ENCODE measurements at places on chromosomes 12 and 14.

DNA sequence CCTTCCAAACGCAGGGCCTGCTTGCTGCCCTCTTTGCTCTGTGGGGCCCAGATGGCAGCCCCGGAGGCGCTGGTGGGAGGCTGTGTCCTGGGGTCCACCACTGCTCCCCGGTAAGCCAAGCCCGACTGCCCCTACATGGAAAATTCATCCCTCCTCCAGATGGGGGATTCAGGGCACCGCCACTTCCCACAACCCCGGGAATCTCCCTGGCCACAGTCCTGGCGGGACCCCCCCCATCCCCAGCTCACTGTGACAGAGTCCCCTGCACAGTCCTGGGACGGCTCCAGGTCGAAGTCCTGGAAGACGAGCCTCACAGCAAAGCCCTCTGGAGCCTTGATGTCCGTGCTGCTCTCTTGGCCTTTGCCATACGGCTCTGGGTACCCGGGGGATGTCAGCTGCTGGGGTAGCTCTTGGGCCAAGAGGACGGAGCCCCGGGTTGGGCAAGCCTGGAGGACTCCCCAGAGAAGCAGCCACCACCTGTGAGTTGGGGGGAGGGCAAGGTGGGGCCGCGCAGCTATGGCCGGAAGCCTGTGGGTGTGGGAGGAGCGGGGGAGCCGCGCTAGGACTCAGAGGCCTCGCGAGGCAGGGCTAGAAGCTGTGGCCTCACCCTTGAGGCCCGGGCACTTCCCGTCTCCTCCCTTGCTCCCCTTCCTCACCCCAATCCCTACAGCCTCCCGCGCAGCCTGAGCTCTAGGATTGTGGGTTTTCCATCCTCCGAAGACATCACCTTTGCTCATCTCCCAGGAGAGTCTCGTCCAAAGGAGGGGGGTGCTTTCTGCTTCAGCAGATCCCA, 815 bp downstream of the C1RL start:
- DNase-seq, result no peak

GRCh38 chr14:94689218-94689984, 77.2 kb downstream of the SERPINA3 start:
- DNase-seq, result no peak

DNA sequence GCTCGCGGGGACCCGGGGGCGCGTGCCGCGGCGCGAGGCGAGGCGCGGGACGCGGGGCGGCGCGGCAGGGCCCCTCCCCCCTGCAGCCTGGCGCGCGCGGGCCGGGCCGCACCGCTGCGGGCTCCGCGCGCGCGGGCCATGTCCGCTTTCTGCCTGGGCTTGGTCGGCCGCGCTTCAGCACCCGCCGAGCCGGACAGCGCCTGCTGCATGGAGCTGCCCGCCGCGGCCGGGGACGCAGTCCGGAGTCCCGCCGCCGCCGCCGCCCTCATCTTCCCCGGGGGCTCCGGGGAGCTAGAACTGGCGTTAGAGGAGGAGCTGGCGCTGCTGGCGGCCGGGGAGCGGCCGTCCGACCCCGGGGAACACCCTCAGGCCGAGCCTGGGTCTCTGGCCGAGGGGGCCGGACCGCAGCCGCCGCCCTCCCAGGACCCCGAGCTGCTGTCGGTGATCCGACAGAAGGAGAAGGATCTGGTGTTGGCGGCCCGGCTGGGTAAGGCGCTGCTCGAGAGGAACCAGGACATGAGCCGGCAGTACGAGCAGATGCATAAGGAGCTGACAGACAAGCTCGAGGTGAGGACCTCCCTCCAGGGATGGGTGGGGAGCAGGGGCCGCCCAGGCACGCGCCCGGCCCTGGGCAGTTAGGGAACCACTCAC, 820 bp downstream of the BICDL1 start:
- no peak for DNase-seq

DNA sequence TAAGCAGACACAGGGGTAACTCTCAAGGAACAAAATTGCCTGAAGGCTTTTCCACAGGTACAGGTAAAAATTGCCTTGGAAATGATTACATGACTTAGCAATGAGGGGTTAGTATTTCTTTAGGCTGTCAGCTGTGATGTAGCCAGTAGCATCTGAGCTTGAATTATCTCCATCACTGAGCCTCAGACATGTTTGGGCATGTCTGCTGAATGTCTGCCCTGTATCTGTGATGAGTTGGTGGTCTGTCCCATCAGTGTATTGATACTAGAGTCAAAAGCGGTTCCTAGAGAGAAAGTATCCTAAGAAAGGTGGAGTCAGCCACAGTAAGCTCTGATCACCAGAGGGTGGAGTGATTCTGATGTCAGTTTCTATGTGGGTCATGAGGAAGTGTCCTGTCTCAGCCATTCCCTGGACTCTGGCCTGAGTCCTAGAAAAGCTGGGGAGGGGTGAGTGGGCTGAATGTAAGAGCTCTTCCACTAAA, 16.3 kb downstream of the AKAP6 start:
- no peak for DNase-seq

DNA sequence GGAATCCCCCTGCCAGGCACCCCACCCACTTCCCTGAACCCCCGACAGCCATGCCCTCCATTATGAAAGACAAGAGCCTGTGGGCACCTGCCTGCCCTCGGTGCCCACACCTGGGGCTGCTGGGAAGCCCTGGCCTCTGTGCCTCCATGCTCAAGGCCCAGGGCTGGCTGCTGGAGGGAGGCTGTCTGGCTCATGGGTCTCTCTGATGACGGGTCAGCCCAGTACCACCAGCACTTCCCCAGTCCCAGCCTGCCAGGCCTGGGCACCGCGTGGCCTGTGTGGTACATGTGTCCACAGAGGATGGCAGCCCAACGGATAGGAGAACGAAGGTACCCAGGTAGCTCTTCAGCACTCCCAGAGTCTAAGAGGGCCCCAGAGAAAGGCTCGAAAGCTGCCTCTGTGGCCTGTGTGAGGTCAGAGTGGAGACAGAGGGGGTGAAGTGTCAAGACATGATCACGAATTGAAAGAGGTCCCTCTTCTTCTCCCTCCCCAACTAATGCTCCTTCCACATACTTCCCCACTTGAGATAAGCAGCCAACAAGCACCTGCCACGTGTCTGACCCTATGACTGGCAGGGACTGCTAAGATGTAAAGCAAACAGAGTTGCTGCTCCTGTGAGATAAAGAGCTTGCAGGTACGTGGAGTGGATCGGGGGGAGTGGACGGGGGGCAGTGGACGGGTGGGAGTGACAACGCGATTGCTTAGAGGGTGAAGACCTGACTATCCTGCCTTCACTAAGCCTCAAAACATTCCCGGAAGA, 21.2 kb downstream of the FBLN5 start:
- DNase-seq, result no peak

DNA sequence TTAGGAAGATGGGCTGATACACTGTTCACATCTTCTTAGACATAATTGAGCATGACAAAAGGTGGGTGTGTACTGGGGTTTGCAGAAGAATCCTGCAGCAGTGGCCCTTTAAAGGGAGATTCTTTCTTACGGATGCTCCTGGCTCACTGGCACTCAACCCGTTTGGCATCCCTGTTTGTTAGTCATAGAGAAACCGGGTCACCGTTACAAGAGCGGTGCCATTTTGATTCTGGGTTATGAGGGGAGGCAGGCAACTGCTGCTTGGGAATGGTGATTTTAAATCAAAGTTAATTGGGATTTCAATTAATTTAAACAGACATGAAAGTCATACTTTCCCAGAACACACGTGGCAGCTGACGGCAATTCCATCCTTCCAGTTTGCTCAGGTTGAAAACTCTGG, 245.8 kb downstream of the AACS start:
- no peak for DNase-seq

GRCh38 chr12:65510584-65511050, 232.1 kb downstream of the MSRB3 start:
- no peak for DNase-seq

GRCh38 chr12:105253866-105254513, 18.0 kb upstream of the APPL2 start:
- DNase-seq, result no peak

- no peak for DNase-seq
Observed at GRCh38 chr12:2930865-2931264, 28.3 kb upstream of the TEAD4 start.

DNA sequence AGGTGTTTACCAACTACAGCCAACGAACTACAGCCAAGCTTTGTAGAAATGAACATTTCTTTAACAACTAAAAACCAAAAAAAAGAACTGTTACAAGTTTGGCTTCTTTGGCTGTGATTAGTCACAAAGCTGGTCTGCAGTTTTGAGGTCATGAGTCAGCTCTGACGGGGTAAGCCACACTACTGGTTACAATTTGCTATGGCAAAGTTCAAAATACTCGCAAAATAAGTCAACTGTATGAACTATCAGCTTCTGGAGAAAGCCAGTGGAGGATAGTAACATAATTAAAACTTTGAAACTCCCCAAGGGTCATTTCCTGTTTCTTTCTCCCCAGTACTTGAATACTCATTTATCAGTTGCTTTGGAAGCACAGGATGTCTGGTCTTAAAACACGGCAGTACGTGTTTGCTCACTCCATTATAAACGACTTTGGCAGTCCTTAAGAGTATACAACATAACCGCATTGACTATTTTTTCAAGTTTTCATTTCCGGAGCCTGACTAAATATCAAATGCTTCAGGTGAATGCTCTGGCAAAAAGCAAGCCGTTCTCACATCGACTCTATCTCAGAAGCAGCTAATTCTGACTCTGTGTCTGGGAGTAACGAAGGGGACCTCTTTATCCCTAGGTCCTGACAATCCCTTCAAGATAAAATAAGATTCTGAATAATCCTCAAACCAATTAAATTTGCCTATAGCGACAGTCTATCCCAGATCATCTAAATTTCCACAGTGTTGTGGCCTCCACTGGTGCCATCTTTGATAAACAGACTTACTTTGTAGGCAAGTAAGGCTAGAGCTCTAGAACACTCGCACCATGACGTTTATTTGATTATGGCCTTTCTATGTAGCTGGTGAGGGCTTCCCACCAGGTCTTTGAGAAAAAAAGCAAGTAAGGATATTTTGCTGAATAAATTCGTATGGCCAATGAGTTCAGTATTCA, 10.6 kb downstream of the PHLDA1 start:
- no peak for DNase-seq

DNA sequence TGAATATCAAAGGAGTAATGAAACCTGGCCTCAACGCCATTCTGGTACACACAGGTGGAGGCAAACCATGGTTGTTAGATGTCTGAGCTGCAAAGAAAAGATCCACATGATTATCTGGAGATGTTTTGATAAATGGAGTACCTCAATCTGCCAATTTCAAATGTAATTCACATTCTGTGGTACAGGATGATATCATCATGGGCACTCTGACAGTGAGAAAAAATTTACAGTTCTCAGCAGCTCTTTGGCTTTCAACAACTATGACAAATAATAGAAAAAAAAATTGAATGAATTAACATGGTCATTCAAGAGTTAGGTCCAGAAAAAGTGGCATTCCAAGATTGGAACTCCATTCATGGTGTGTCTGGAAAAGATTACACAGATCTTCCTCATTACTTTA, 17.3 kb downstream of the TMED8 start:
- no peak for DNase-seq

GRCh38 chr12:22544038-22544979, at the start of gene C2CD5:
Gene C2CD5, minus strand, starts transcription at chr12:22544542. Its CDS starts 392 bp downstream, at chr12:22544150.
- DNase-seq, result no peak

DNA sequence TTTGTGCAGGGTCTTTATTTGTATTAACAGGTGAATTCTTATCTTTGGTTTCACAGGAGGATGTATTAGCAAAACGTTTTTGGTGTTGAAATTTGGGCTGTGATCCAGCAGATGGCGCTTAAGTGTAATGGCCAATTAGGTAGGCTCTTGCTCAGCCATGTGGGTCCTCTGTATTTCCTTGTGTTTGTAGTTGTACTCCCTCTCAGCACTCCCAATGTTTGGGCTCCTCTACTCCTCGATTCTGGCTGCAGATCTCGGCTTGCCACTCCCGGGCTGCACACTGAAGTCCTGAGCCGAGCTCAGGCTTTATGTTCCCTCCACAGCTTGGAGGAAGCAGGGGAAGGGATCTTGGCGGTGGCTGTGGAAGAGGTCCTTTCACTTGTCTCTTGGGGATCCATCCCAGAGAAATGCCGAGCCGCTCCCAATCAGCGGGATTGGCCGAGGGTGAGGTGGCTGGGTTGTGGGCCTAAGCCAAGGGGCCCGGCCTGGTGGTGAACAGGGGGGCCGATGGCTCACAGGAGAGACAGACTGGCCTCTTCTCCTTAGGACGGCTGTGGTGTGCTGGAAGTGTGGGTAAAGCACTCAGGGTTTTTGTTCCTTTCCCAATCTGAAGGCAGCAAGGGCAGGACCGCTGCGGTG, 133.7 kb downstream of the AEBP2 start:
- DNase-seq, result no peak

DNA sequence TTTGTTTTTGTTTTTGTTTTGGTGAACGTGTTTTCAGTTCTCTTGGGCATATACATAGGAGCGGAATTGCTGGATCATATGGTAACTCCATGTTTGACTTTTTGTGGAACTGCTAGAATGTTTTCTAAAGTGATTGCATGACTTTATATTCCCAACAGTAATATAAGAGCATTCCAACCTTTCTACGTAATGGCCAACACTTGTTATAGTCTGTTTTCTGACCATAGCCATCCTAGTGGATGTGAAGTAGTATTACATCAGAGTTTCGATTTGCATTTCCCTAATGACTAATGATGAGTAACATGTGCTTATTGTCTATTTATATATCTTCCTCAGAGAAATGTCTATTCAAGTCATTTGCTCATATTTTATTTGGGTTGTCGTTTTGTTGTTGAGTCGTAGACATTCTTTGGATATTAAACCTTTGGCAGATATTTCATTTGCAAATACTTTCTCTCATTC, 268.7 kb downstream of the AEBP2 start:
- no peak for DNase-seq

DNA sequence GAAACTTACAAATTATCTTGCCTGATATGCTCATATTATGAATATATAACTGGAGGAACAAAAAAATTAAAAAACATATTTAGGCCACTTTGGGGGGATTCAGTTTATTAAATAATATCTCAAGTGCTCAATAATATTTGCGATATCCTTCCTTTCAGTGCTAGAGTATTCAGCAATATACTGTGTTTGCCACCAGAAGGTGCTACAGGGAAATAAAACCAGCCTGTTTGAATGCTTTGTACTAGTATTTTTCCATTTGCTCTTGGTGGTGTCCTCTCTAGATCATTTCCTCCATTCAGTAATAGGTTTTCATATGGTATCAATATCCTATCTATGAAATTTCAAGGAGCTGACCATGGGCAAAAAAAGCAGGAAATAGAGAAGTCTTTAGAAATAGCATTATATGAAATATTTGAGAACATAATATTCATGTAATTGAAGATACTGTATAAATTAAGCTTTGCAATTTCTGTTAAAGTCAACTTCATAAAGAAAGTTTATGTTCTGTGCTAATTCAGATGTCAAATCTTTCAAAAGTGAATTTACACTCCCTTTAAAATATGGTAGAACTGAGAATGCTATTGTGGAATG, 106.2 kb upstream of the NAV3 start:
- DNase-seq, result no peak

- peak; percentile 85 for DNase-seq
Observed at GRCh38 chr12:111445726-111446581, 40.2 kb downstream of the SH2B3 start.

Measured in vagina (tissue), 2 donors.